ENCODE measurements at places on chromosomes 3 and 15.

- peak; percentile 34 for DNase-seq
Observed at GRCh38 chr15:57751177-57751800, 44.8 kb downstream of the POLR2M start.

- DNase-seq: no peak
Observed at GRCh38 chr15:55241186-55241585, 44.4 kb upstream of the RSL24D1 start.

DNA sequence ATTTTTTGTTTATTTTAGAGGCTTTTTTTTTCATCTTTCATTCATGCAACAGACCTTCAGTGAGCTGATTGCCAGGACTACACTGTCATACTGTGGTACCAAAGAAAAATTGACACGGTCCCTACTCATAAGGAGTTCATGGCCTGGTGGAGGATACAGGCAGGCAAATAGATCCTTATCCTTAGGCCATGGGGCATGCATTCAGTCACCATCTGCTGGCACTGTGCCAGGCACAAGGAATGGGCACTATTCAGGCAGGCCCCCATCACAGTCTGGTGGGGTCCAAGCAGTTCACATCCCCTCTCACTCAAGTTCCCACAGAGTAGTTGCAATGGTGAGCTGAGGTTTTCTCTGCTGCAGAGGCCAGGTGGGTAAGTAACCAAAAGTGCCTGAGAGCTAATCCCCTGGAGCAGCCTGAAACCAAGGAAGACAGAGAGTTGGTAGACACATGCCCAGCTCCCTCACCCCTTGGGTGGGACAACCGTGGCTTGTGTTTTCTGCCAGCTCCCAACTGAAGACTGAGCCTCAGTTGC lies 17.3 kb downstream of the CISH start:
- DNase-seq: no peak

- peak; percentile 75 for DNase-seq
Observed at GRCh38 chr3:29515451-29515850, 234.6 kb downstream of the RBMS3 start.

GRCh38 chr3:66747696-66748095 lies 246.9 kb upstream of the LRIG1 start:
- DNase-seq: no peak

- no peak for DNase-seq
Observed at GRCh38 chr15:75232252-75232813, 25.8 kb upstream of the GOLGA6C start.

DNA sequence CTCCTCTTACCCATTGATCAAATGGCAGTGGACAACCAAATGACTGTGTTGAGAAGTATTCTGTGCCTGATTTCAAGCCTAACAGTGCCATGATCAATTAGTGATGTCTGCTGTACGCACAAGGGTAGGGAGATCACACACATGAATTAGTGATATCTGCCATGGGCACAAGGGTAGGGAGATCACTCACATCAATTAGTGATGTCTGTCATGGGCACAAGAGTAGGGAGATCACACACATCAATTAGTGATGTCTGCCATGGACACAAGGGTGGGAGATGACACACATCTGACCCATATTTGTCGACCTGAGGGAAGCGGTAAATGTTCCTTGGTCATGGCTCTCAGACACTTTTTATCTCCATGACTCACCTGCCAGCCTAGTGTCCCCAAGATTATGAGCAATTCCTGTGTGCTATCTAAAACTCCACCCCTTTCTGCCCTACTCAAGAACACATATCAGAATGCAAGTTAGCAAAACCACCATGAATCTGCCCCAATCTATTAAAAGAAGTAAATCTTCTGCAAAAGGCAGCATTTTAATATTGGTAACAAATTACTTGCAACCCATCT lies 165.0 kb downstream of the NTRK3 start:
- no peak for DNase-seq

DNA sequence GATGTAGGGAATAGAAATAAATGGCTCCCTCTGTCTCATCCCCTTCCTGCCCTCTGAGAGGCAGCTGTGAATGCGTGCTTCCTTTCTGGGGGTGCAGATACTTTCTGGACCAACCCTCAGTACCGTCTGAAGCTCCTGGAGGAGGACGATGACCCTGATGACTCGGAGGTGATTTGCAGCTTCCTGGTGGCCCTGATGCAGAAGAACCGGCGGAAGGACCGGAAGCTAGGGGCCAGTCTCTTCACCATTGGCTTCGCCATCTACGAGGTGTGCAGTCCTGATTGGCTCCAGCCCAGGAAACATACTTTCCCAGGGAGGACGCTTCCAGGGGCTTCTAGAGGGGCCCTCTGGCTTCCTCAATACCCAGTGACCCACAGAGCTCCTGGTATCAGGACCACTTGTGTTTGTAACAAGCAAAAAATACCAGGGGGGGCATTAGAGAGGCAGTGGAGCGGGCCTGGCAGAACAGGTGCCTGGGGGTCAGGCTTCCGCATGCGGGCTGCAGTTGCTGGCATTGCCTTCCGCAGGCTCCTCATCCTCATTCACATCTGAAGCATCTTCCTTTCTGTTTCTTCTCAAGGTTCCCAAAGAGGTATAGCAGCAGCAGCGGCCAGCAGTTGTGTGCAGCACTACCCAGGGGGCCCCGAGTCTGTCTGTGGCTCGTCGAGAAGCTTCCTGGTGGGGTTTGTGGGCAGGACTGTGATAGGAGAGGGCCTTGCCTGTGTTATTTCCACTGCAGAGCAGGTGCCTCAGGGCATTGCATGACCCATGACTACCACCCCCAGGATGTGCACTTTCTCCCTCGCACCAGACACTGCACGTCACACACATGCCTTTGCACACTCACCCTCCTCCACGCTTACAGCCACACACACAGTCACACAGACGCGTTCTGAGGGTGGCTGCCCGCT lies 42.5 kb downstream of the CAPN3 start:
- no peak for DNase-seq

GRCh38 chr15:24269166-24269571 lies 406.4 kb upstream of the NPAP1 start:
- DNase-seq: no peak

- DNase-seq: no peak
Observed at GRCh38 chr3:64903006-64903405, 215.2 kb upstream of the ADAMTS9 start.

GRCh38 chr3:58234516-58234931 lies 3.1 kb upstream of the ABHD6 start:
- DNase-seq: peak; percentile 61

DNA sequence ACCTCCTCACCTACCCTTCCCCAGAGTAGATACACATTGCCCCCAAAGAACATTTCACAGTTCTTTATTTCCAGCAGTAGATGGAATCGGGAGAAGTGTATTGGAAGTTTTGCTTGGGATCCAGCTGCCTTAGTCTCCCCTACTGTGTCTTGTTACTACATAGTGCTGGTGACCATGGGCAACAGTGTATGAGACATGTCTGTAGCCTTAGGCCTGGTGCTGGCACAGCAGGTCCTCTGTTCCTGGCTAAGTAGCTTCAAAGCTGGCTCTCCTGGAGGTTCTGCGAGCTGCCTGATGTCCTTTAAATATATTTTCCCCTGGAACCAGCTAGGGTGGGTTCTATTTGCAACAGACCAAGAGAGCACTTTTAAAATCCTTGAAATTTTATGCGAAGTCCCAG lies 174.7 kb downstream of the THSD4 start:
- DNase-seq: no peak

DNA sequence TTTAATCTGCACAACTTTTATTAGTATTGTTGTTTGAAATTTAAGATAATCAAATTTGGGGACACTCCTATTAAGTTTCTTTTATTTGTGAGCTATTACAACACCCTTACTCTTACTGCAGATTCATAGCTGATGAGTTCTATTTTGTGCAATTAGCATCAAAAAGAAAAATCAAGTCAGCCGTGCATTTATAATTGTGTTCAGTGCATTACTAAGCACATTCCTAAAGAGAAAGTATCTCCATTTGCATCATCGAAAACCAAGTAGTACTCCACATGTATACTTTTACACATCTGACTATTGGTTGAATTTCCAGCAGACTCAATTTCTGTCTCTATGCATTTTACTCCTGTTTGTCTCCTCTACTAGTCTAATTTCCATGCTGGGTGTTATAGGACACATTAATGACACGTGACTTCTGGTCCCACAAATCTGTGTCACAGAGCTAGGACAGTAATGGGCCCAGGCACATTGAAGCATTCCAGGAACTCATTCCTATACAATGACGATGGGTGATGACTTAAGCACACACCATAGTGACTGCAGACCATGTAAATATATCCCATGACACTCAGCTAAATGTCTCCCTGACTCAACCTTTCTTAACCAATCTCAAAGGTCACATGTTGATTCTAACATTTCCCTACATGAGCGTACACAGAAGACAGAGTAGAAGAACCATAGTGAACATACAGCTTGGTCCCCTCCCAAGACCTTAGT lies 477.5 kb downstream of the LPP start:
- peak; percentile 37 for DNase-seq

DNA sequence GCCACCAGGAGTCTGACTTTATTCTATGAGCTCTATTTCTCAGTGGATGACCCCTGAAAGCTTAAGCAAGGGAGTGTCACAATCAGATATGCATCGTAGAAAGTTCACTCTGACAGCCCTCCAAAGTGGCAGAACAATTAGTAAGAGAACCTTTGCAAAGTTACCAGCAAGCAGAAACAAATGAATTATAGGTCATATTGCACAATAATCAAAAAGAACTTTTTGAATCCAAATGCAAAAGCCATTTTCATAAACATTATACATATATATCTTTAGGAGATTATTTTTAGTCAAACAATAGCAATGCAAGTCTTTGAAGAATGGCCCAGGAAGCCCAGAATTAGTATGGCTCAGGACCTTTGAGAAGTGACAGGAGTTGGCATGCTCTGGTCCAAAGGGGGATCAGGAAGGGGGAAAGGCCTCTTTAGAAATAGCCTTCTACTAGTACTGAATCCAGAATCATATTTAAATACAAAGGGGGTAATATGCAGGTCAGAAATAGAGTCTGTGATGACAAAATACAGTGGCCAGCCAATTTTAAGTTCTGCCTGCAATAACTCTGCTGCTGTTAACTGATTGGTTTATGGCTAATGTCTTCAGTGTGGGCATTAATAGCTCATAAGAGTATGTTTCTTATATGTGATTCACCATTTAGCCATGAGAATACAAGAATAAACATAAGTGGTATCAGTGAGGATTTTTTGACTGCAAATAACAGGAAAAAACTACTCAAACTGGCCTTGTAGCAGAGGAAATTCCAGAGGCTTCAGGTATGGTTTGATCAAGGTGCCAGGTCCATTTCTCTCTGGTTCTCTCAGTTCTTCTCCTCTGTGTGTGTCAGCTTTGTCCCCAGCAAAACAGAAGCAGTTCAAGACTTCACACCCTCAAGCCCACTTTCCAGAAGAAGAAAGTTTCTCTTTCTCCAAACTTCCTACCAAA lies 17.0 kb upstream of the ITGB5 start:
- DNase-seq: no peak

DNA sequence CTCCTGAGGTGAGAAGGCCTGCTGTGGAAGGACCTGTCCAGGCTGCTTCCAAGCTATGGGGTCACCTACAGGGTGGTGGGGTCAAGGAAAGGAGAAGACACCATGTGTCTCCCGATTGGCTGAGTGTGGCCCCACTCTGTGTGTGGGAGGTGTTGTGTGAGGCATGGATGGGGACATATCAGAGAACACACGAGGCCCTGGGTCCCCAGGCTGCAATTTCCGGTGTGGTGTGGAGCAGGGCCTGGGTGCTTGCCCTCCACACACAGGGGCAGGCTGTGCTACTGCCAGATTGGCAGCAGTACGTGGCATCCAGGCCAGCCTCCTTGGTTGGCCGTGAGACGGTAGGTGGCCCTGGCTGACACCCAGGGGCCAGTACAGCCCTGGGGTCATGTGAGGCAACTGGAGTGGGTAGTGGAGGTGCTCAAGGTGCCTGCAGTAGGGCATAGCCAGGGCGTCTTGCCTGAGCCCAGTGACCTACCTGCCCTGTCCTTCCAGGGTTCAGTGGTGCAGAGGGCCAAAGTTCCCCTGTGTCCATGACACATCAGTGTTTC lies 233.8 kb downstream of the SNRPN start:
- no peak for DNase-seq

GRCh38 chr3:56087451-56088053 lies 380.7 kb downstream of the ERC2 start:
- DNase-seq: no peak

DNA sequence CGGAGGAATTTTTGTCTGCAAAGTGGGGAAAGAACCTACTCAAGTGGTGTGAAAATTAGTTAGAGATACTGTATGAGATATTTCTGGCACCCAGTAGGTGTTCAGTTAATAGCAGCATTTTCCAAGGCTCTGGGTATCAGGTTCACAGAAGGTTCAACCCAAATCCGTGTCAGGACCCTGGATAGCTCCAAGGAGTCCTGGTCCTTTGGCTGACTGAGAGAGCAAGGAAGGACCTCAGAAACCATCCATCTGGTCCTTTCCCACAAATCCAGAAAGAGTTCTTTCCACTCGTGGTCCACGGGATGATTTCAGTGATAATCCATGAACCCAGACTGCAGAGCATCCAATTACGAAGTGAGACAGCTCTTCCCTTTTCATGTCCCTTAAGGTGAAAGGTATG lies 51.4 kb downstream of the SLC6A11 start:
- peak; percentile 24 for DNase-seq

DNA sequence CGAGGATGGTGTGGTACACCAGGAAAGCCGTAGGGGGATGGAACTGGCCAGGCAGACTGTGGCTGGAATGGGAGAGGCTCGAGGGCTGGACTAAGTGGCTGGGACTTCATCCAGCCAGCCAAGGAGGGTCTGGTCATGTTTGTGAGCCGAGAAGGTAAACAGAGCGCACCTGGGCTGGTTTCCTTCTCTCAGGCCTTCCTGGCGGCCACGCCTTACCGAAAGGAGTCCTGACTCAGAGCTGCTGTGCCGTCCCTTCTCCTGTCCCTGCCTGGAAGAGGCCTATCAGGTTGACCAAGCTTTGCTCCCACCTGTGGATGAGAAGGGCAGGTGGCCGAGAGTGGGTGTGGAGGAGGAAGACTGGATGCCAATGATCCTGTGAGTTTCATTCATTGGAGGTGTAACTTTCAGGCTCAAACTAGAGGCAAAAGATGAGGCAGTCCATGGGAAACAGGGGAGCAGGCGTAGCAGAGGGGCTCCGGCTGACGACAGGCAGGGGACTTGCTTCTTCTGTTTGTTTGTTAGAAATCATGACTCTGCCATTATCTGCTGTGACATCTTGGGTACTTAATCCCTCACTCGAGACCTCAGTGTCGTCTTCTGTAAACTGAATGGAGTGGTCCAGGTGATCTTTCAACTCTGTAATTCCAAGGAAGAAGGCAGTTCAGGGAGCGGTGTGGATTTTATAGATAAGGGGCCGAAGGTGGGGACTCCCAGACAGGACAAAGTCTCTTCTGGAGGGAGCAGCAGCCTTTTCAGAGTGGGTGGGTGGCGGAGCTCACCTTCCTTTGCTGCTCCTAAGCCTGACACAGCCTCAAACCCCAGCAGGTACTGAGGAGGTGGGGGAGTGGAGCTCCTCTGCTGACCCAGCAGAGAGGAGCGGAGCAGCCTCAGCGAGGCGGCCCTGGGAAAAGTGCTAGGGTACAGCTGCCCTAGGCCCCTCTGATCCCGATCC lies 71.8 kb upstream of the GATM start:
- DNase-seq: peak; percentile 77

DNA sequence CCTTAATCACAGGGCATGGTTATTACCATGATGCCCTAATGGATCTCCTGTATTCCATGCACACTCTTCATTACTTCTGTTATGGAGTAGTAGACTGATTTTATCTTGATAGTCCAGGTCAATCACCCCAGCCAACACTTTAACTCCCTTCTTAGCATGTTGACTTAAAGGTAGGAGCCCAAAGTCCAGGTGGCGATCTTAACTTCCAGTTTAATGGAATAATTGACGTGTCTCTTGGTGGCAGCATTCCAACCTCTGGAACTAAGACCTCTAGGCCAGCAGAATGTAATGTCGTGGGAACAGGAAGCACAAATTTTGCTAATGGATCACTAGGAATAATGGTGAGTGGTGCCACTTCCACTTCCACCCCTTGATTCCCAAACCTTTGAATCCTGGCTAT lies 687.2 kb upstream of the SGO1 start:
- DNase-seq: no peak

All from mammary epithelial cell (primary cell).